ENCODE measurements at places on chromosomes 4 and X.

DNA sequence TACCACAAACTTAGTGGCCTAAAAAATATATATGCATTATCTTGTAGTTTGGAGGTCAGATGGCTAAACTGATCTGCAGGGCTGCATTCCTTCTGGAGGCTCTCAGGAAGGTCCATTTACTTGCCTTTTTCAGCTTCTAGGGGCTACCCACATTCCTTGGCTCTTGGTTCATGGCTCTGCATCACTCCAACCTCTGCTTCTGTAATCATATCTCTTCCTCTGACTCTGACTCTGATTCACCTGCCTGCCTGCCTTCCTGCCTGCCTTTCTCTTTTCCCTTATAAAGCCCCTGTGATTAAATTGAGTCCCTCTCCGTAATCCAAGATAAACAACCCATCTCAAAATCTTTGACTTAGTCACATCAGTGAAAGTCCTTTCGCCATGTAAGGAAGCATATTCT, 25.0 kb upstream of the FRMPD4 start:
- DNase-seq: no peak

- DNase-seq: no peak
Observed at GRCh38 chr4:8760561-8760960, 111.1 kb downstream of the HMX1 start.

DNA sequence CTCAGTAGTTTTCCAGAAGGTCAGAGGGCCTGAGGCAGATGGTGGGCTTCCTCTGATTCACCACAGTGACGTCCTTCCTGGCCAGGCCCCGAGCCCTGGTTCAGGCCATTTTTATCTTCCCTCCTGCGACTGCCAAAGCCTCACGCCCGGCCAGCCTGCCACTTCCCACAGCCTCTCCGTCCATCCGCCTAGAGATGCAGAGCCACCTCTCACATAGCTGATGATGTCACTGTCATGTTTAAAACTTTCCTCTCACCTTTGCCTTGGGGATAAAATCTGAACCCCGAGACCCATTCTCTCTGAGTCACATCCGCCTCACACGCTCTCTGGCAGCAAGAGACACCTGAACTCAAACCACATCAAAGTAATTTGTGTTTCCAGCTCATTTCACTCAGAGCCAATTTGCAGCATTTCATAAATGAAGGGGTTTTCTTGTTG, 175.3 kb downstream of the QDPR start:
- DNase-seq: no peak

DNA sequence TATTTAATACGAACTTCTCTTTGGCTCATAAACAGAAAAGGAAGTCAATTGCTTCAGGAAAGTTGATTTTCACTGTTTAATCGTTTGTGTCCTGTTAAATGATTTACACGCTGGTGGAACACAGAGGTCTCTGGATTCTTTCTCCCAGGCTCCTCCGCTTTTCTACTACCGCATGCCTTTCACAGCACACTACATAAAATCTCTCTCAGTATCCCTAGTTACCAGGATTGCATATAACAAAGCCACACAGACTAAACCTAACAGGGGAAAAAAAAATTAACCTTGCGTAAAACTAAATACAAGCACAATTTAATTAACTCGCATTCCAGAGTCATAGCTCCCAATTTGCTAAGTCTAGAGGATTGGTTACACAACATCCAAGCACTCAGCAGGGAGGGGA, 133.9 kb downstream of the CORIN start:
- peak; percentile 62 for DNase-seq

DNA sequence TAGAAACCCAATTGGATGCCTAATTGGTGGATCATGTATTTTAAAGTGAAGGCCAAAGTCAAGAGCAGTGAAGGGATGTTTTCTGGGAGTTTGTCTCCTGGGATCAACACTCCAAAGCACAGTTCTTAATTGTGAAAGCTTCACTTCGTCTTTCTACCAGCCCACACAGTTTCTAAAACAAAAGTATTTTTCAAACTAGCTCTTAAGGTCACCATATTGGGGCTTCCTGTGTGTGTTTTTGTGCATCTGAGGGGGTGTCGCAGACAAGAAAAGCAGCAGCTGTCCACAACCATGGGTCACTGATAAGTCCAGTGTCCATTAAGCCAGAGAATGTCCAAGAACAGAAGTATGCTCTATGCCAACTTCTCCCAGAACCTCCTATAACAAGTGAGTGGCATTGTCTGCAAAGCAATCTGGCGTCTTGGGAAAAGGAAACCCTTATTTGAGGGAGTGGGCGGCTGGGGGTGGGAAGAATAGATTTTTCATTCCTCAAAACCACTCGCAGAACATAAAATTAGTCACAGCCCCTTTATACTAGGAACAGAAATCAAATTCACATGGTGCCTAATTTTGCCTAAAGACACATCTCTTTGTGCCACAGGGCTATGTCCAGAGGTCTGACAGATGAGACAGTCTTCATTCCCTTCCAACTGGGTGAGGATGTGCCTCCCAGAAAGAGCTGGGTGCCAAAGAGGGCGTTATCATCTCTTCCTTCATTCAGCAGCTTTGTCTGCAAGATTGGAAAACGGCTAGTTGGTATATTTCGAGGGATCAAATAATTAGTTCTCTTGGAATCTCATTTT, 610.4 kb downstream of the BCOR start:
- no peak for DNase-seq

DNA sequence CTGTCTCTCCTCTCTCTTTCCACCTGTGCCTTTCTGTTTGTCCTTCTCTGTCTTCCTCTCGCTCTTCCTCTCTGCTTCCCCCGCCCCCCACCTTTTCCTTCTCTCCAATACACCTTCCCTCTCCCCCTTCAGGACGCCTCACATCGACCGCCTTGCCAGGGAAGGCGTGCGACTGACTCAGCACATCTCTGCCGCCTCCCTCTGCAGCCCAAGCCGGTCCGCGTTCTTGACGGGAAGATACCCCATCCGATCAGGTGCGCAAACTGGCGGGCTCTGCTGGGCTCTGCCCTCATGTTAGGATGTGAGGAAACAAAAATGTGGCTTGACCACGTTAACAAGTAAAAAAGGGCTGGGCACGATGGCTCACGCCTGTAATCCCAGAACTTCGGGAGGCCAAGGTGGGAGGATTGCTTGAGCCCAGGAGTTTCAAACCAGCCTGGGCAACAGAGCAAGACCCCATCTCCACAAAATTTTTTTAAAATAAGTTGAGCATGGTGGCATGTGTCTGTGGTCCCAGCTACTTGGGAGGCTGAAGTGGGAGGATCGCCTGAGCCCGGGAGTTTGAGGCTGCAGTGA, 35.2 kb downstream of the ARSF start:
- DNase-seq: no peak

- no peak for DNase-seq
Observed at GRCh38 chrX:154738011-154738738, 12.7 kb downstream of the GAB3 start.

DNA sequence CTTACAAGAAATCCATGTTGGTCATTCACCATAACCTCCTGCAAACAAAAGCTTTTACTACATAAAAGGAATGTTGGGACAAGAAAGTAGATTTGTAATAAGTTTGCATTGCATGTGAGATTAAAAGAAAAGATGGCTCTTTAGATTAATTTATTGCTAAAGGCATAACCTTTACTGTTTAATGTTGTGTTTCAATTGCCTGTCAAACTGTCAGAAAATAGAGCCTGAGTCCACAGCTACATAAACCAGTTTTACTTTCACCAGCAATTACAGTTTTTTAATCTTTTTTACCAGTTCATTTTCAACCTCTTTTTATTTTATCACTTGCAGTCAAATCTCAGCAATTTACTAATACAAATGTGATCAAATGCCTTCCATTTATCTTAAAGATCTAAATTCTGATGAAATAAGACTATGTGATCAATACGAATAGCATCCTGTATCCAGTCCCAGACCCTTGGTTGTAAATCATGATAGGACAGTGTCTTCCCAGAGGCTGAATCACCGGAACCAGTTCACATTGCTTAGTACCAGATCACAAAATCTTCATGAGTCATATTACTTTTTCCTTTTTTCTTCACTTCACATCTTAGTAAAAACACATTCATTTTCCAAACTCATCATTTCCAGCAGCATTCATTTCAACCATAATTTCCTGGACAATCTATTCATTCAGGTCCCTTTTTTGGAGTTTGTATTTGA, 95.4 kb upstream of the FRG1 start:
- no peak for DNase-seq

Measured in right kidney (tissue), 9 donors.